Panc1 (cell line): ENCODE measurements at places on chromosomes 5 and 9. TPM values are rescaled to one million over a fixed set of nuclear protein-coding genes. Genes with fewer than 3 reads are reported as not detected.

ZNF483 gene
- 4.8 TPM for total RNA-seq

PCSK5 gene
- total RNA-seq, result 0.21 TPM

NUTM2G gene
- total RNA-seq, result not detected

SPAG8 gene
- 0.90 TPM for total RNA-seq

PCDHA12 gene
- total RNA-seq, result 10.0 TPM

TDRD7 gene
- 10.6 TPM for total RNA-seq

KIF4B gene
- 0.10 TPM for total RNA-seq

KCNN2 gene
- total RNA-seq, result not detected

GPR150 gene
- 0.54 TPM for total RNA-seq

FOXD4 gene
- total RNA-seq, result 0.23 TPM

SPATA6L gene
- 0.13 TPM for total RNA-seq

SLC6A7 gene
- not detected for total RNA-seq
